Stimulated activated CD4-positive, alpha-beta T cell treated with anti-CD3 and anti-CD28 coated beads, Interleukin-1b, Interleukin-23, amount 100 ng/mL, for 1 hour (primary cell): ENCODE measurements at places on chromosomes 16 and 17.

DNA sequence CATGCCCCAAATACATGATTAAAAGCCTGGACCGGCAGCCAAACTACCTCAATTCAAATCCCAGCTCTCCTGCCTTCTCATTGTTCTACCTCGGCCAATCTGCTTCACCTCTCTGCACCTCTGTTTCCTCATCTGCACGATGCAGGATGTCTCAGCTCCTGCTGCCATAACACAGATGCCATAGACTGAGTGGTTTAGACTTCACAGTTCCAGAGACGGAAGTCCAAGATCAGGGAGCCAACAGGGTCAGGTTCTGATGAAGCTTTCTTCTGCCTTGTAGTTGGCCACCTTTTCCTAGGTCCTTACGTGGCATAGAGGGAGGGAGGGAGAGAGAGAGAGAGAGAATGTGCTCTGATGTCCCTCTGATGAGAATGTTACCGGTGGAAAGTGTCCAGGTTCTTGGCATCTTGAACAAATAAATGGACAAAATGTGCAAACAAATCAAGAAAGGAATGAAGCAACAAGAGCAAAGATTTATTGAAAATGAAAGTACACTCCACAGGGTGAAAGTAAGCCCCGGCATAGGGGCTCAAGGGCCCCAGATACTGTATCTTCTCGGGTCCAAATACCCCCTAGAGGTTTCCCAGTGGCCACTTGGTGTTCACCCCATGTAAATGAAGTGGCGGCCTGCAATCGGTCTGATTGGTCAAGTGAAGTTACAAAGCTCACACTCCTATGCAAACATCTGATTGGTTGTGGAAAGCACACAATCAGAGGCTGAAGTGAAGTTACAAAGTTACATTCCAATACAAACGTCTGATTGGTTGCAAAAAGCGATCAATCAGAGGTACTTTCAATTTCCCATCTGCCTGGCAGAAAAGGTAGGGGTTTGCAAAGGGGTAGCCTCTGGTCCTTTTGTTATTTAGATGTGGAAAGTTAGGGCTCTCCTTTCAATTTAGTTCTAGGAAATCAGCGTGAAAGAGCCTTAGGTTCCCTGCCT is 43.3 kb upstream of the ZCCHC14 start:
- no peak for DNase-seq

- no peak for DNase-seq
These were observed 205.1 kb upstream of the MAF start for GRCh38 chr16:79805621-79806020.

DNA sequence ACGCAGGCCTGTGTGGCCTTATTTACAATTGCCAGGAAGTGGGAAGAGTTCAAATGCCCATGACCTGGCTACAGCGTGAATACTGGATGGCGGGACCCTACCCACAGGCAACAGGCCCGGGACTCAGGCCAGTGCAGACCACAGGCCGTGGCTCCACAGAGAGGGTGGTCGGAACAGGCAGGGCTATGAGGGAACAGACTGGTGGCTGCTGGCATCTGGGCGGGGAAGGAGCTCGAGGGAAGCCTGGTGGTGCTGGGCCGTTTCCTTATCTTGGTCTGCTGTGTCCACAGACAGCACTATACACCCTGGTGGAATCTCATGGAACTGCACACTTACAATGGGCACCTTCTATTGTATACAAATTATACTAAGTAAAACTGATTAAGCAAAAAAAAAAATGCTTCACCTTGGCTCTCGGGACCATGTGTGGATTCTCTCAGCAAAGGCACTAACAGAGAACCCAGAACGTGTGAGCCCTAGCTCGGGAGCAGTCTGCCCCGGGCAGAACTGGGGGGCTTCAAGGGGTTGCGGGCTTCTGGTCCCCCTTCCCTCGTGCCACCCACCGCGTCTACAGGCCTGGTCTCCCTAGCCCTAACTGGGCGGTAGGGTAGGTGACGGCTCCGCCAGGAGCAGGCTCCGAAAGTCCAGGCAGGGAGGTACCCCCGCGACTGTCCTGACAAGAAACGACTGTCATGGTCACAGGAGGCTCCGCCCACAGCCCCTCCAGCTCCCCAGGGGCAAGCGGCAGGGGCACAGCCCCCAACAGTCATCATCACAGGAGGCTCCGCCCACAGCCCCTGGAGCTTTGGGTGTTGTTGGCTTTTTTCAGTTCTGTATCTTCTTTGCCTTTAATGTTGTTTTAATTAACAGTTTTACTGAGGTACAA is 21.8 kb downstream of the CEP131 start:
- DNase-seq: no peak

- DNase-seq: no peak
These were observed 65.7 kb upstream of the AXIN2 start for GRCh38 chr17:65627108-65627507.

- no peak for DNase-seq
These were observed 8.6 kb upstream of the KDM6B start for GRCh38 chr17:7825206-7825990.

DNA sequence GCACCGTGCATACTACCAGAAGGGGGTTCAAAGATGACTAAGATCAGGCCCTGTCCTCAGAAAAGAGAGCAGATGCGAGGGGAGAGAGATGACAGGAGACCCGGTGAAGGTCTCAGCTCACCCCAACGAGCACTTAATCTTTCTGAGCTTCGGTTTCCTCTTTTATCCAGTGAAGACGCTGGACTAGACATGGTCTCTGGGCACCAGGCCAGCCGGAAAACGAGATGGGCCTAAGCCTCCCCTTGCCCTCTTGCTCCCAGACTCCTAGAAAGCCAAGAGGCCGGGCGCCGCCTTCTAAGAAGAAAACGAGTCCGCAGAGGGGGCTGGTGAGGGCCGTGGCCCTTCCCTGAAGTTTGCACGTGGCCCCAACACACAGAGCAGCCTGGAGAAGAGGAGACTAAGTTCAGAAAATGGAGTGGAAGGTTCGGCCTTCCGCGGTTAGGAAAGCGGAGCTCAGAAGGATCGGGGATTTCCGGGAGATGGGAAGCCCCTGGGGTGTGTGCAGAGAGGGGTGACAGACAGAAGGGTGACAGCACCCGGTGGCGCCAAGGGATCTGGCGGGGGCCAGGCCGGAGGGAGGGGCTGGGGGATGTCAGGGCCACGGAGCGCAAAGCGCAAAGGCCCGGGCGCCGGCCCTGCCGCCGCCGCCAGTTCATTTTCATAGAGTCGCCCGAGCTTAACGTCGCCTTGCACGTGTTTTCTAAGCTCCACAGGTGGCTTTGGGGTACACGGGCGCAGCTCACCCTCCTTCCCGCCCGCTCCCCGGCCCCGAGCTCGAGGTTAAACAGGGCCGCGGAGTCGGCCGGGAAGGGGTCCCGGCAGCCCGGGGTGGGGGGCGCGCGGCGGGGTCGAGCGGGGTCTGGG is 42.1 kb upstream of the BHLHA9 start:
- no peak for DNase-seq

DNA sequence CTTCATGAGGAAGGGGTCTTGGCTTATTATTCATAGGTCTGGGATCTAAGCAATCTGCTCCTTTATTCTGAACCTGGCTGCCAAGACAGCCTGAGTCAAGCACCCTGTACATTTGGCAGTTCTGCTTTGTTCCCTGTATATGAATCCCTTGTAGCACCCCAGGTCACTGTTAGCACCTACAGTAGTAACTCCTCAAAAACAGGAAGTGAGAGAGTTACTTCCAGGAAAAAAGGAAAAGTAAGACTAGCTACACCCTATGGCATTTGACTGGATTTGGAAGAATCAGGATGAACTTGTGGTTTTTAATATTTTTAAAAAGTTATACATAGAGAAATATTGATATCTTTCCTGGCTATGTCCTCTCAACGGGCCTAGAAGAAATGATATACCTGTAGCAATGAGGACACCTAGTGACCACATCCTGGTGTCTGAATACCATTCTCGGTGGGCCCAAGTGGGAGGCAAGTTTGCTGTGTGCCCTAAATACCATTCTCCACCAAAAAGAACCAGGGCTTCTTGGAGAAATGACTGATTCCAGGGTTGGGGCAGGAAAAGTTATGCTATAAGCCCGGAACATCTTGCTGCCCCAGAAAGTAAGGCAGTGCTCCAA is 9.9 kb downstream of the ANKRD40 start:
- DNase-seq: no peak

DNA sequence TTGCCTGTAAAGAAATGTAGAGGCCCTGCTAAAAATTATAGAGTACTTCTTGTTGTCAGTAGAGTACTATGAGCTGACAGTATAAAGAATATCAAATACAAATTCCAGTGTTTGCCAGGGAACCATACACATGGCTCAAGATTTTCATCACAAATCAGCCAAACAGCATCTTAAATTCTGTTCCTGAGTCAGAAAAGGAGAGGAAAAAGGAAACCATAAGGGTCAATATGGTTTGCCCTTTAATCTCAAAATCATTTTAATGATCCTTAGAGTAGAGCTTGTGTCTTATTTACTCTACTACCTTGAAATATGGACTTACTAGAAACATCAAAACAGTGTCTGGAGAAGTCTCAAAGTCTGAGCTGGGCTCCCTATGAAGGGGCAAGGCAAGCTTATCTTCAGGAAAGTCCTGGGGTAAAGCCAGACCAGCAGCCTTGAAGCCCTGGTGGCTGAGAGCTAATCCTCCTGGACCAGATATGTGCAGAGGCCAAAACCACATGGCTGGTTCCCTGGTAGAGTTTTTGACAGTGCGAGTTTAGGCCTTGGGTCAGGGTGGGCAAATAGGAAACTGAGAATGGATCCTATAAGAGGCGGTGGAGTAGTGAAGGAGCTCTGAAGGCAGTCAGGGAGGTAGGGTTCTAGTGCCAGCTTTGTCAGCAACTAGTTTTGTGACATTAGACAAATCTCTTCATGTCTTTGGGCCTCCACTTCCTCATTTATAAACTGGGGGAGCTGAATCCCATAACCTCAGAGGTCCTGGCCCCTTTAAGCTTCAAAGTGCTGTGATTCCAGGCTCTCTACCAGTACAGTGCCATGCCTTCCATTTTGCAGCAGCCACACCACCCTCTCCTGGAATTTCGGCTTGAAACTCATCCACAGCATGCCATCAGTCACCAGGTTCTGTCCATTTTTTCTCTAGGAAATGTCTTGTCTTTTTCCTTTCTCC is 38.9 kb downstream of the MRTFB start:
- no peak for DNase-seq

- DNase-seq: no peak
These were observed 1.1 kb upstream of the MYH11 start for GRCh38 chr16:15857724-15858560.

GRCh38 chr17:14452856-14453255 is 152.0 kb downstream of the HS3ST3B1 start:
- DNase-seq: no peak

DNA sequence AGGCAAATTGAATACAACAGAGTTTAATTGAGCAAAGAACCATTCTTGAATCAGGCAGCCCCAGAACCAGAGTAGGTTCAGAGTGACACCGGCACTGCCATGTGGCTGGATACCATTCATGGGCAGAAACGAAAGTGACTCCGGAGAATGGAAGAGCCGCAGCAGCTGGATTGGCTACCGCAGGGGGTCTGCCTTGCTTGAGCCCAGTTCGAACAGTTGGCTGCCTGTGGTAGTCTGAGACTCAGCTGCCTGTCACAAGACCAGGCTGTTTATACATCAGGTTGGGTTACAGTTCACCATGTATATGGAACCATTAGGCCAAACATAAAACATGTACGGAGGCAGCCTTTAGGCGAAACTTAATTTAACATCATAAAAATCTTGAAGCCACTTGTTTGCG is 205.2 kb upstream of the CHMP6 start:
- no peak for DNase-seq

- no peak for DNase-seq
These were observed 104.3 kb upstream of the SDK2 start for GRCh38 chr17:73748508-73748907.

DNA sequence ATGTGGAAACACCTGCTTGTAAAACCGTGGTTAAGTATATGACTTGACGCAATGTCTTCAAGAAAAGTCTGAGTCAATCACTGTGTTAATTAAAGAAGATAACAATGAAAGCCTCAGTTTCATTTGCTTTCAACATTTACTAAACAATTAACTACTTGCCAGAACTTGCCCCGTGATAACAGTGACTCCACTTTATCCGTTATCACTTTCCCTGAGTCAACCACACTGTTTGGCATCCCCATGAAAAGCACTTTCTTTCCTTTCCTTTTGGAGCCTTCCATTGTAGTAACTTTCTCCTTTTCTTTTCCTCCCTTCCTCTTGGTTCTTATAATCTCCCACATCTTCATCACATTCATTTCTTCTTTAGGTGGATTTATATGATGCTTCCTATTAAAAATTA is 435.1 kb upstream of the GOT2 start:
- no peak for DNase-seq

DNA sequence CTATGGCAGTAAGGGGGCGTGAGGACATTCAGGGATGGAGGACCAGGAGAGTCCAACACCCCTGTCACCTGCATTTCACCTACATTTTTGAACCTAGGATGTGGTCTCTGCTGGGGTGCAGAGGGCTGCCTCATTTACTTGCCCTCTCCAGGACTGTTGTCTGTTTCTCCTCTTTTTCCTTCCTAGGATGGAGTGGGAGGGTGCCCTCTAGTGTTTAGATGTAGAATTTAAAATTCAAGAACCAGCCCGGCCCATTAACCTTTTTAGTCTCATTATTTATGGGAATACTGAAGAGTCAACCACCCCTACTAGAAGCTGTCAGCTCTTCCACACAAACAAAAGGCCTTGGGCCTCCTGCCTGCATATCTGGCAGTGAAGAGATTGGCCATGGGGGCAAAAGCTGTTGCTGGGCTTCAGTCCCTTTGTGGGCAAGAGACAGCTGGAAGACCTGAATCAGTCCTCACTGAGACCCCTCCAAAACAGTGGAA is 2.5 kb upstream of the STARD3 start:
- no peak for DNase-seq

DNA sequence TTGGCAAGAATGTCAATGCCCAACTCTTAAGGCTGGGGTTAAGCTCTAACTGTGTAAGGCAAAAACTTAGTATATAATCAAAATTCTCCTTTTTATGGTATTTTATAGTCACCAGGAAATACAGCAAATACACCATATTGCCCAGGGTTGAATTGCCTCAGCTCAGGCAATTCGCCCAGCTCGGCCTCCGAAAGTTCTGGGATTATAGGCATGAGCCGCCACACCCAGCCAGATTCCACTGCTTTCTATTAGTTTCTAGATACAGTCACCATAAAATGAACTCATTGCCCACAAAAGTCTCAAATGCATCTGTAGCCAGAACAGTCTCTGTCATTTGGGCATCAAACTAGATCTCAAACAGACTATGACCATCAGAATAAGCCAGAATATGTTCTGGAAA is 238.7 kb upstream of the TOX3 start:
- no peak for DNase-seq

GRCh38 chr17:31859487-31860008 is 504 bp upstream of the COPRS start:
- DNase-seq: no peak

GRCh38 chr16:48498769-48499631 is 111.0 kb downstream of the N4BP1 start:
- DNase-seq: no peak

- no peak for DNase-seq
These were observed 787 bp downstream of the ZFPM1 start for GRCh38 chr16:88453611-88454522.

- DNase-seq: no peak
These were observed 40.7 kb downstream of the FOXK2 start for GRCh38 chr17:82560252-82560642.
